Activated CD4-positive, alpha-beta T cell treated with anti-CD3 and anti-CD28 coated beads, Interleukin-2, amount 50 U/mL, for 1 hour (primary cell): ENCODE measurements at places on chromosomes 2 and 18.

- DNase-seq: no peak
Measured at GRCh38 chr2:160408959-160409291, 84.7 kb downstream of the RBMS1 start.

DNA sequence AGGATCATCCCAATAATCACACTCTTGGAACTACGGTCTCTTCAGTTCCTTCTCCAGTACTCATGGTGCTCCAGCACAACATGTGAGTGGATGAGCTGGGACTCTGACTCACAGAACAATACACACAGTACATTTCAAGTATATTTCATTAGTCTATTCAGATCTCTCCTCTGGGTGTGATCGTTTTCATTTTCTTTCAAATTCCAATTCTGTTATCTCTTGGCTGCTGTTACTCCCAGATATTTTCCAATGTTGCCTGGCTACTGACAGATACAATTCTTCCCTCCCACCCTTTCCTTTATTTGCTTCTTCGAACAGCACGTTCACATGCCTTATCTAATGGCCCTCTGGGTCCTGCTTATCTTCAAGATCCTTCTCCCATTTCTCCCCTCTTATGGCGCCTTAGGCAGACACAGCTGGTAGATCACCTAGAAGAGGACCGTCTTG lies 216.0 kb downstream of the ACKR3 start:
- DNase-seq: no peak

- DNase-seq: no peak
Measured at GRCh38 chr2:46695283-46695682, 215.9 kb downstream of the TMEM247 start.

GRCh38 chr2:3642521-3643215 lies 15.3 kb upstream of the ALLC start:
- no peak for DNase-seq

DNA sequence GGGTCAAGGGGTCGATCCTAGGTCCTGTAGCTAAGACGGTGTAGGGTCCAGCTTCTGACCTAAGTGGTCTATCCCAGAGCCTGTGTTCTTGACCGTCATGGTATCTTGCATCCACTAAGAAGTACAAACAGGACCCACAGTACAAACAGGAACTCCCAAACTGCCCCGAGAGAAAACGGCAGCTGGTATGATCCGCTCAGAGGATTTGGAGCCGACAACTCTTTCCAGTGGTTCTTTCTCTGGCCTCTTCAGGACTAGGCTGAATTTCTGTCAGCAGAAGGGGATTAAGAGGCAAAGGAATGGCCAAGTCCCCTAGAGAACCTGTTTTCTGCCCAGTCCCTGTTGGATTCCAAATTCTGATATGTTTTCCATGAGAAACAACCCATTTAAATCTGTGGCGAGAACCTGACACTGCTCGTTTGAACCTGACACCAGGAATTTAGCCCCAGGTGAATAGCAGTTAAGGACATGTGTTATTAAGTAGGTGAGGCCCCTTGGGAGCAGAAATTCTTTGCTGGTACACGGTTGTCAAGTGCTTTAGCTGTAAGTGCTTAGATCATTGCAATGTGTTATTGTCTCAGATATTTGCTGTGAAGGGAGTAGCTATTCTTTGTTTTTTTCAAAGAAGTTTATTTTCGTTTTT lies 50.5 kb upstream of the TXNDC2 start:
- no peak for DNase-seq

DNA sequence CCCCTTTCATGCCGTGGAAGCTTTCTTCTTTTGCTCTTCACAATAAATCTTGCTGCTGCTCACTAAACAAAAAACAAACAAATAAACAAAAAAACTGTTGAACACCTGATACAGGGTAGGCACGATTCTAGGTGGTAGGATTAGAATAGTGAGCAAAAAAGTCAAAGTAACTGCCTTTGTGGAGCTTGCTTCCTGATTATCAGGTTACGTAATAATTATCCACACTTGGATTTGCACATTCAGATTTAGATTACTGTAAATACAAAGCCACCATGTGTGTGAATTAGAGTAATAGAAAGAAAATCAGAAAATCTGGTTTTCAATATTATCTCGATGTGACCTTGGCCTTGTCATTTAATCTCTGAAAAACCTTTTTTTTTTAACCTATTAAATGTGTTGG lies 307.1 kb downstream of the NRXN1 start:
- DNase-seq: no peak

DNA sequence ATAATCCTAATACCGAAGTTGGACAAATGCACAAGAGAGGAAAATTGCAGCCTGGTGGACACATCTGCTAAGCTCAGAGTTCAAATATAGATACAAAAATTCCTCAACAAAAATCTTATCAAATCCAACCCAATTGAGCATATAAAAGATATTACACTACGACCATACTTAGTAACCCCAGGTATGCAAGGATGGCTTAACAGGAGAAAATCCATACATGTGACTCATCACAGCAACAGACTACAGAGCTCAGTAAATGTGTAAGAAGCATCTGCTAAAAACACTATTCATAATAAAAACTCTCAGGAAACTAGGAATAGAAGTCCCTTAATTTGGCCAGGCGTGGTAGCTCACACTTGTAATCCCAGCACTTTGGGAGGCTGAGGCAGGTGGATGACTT lies 28.3 kb downstream of the HS6ST1 start:
- DNase-seq: no peak

- no peak for DNase-seq
Measured at GRCh38 chr18:8849696-8850095, 144.3 kb downstream of the MTCL1 start.

DNA sequence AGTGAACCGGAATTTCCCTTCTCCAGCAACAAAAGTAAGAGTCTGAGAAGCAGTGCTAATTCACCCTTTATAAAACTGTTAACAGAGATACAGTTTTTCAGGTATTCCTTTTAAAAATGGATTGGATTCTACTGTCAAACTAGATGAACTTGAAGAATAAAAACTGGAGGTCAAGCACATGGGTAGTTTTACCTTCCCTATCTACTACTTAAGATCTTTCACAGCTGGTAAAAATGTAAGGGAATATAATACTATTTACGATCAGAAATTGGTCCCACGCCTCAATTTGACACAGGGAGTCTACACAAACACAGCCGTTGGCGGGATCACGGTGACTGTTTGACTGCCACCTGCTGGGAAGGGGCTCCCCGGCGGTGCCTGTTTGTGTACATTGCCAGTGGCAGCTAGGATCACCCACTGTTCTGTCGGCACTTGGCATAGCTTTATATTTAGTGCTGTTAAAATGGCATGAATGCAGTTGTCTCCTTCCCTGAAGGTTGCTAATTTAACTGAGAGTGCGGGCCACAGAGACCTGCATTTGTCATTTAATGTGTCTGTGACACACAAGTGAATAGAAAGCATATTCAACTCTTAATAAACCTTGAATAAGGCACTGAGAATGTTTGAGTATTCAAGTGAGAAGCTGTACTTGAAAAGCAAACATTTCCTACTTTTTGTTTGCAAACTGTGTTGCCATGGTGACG lies 59.5 kb downstream of the ABCG8 start:
- DNase-seq: no peak

- DNase-seq: no peak
Measured at GRCh38 chr18:48238636-48239035, 170.5 kb downstream of the ZBTB7C start.

DNA sequence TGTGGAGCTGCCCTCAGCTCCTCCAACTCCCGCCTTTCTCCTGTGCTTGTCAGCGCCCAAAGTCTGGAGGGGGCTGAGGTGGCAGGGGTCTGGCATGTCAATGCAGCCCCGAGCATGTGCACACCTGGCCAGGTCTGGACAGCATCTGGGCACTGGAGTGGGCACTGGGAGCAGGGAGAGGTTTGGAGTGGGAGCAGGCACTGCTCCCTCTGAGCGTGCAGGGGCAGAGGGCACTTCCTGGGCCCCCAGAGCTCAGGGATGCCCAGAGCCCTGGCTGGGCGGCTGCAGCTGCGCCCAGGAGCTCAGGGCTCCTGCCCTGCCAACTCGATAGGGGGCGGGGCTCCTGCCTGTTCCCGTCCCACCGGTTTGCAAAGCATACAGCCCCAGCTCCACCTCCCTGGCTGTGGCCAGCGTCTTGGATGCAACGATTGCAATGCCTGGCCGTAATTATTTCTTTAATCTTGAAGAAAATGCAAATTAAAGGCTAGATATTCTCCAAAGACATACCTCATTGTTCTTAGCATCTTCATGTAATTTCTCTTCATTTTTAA lies 57.4 kb upstream of the LDAH start:
- DNase-seq: no peak

GRCh38 chr18:63192885-63193349 lies 126.7 kb downstream of the BCL2 start:
- DNase-seq: no peak

- no peak for DNase-seq
Measured at GRCh38 chr2:80326214-80326613, 21.7 kb upstream of the LRRTM1 start.

GRCh38 chr2:205704127-205704741 lies 21.9 kb downstream of the NRP2 start:
- DNase-seq: no peak

DNA sequence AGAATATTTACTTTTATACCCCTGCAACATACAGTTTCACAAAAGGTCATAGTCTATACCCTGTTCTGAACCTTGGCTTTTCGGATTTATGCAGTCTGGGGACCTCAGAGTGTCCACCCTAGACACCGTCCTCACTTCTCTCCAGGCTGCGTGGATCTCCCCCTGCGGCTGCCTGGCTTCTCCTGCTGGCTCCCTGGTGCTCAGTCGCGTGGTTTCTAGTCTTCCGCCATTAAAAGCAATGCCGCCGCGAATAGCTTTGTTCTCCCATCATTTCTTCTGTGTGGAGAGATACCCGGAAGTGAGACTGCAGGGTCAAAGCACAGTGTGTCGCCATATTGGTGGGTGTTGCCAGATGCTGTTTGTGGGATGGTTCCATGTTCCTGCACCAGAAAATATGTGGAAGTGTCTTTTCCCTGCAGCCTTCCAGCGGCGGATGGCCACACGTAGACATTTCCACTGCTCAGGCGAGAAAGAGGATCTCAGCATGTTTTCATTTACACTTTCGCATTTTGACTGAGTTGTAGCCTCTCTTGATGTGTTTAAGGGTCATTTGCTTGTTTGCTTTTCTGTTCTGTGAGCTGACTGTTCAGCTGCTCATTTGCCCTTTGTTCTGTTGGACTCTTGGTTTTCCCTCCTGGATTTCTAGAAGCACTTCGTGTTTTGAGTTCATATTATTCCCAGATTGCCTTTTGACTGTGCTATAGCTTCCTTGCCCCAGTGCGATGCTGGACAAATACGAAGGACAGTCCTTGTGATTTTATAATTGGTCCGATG lies 22.9 kb upstream of the ASB1 start:
- DNase-seq: no peak

DNA sequence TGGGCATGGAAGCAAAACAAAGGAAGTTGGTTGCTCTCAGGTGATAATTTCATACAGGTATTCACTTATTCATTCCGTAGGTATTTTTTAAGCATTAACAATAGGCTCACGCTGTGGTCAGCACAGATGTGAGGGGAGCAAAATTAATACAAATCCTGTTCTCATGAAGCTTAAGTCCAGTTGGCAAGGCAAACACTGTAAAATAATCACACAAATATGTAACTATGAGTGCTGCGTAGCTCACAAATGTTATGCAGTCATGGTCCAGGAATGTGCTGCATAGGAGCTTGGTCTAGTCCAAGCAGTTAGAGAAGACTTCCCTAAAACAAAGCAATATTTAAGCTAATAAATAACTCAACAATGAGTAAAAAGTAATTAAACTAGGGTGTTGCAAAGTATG lies 23.9 kb downstream of the SP5 start:
- no peak for DNase-seq

DNA sequence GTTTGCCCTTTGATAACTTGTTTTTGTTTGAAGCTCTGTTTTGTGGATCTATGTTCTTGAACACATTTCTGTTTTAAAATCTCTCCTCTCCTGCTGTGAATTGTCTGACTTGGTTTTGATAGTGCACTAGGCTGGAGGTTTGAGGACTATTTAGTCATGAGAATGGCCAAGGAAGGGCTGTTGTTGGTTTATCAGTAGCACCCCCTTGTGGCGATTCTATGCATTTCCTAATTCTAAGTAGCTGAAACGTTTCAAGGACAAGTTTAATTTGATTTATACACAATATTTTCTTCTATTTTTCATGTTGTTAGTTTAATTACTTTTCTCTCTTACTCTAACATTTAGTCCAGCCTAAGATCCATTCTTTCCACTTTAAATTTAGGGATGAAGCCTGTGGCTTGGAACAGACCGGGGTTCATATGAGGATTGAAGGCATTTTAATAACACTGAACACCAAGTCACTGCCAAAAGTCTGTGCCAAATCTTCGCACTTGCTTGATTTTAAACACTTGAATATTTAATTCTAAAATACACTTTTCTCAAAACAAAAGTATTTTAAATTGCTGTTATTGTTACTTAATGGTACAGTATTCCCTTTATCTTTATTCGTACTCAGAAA lies 166.0 kb downstream of the SOCS6 start:
- peak; percentile 1 for DNase-seq

DNA sequence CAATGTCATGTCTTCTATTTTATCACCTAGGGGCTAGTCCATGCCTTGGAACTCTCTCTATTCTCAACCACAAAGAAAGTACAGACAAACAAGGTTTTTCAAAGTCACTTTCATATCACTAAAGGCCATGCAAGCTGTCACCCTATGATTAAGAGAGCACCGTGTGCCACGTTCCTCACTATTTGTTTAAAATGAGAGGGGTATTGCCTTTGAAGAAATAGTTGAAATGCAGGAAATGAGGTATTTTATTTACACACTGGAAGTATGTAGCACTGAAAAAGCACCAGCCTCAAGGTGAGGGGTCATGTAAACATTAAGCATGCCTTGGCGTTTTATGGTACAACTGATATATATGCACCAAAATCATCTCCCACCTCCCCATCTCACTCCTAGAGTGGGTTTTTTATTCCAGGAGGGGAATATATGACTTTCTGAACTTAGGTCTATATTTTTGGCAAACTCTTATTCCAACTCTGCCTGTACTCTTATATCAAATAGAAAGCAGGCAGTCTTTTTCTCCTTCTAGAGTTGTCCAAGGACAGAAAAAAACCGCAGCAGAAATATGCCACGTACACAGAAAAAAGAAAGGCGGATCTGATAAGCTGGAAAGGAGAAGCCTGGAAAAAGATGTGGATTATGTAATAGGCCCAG lies 53.5 kb downstream of the VSNL1 start:
- no peak for DNase-seq

GRCh38 chr2:223297788-223298187 lies 245.8 kb downstream of the KCNE4 start:
- no peak for DNase-seq

DNA sequence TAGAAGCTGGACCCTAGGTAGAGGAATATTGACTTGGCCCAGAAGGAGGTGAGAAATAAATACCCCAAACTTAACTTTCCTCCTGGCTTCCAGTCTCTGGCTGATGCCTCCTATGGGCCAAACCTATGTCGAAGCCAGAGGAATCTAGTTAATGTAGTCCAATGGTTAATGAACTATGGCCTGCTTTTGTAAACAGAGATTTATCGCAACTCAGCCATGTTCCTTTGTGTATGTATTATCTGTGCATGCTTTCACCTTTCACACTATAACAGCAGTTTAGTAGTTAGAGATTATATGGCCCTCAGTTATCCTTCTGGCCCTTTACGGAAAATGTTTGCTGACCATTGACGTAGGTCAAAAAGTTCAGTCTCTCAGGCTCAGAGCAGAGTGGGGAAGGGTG lies 67.3 kb upstream of the BARD1 start:
- no peak for DNase-seq
